ENCODE measurements at places on chromosomes 11 and 22.

GRCh38 chr11:114132417-114132816, 72.9 kb downstream of the ZBTB16 start:
- no peak for DNase-seq

DNA sequence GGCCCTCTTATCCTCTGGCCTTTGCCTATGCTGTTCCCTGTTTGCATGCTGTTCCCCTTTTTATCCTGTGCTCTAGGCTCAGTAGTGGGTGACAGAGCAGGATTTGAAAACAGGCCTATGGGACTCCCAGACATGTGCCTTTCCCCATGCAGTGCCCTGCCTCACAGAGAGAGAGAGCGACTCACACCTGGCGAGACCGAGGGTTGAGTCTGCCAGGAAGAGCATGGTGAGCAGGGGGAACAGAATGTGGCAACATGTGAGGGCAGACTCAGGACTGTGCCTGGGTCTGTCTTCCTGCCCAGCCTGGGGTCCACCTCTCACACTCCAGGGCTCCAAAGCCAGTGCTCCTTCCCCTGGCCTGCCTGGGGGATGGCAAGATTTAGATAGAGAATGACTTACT, 75.0 kb downstream of the NFAM1 start:
- no peak for DNase-seq

DNA sequence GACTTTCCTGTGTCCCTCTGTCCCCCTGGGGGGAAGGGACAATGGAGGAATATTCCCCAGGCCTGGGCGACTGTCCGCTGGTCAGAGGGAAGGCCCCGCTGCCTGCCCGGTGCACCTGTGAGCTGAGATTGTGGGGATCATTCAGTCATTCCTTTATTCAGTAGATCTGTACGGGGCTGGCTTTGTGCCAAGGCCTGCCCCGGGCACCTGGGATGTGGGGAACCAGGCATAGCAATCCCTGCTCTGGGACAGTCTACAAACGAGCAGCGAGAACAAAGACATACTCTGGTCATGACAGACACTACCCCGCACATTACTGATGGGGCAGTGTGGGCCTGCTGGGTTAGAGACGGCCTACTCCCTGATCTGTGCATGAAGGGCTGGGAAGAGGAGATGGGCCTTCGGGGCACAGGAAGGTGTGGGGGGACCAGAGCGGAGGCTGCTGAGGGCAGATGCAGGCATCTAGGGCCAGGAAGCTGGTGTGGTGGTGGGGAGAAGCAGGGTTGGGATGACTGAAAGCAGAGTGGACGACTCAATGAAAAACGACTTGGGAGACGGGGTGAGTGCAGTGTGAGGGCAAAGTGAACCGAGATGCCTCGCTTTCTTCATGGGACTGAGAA, 1.8 kb upstream of the MYO7A start:
- no peak for DNase-seq

DNA sequence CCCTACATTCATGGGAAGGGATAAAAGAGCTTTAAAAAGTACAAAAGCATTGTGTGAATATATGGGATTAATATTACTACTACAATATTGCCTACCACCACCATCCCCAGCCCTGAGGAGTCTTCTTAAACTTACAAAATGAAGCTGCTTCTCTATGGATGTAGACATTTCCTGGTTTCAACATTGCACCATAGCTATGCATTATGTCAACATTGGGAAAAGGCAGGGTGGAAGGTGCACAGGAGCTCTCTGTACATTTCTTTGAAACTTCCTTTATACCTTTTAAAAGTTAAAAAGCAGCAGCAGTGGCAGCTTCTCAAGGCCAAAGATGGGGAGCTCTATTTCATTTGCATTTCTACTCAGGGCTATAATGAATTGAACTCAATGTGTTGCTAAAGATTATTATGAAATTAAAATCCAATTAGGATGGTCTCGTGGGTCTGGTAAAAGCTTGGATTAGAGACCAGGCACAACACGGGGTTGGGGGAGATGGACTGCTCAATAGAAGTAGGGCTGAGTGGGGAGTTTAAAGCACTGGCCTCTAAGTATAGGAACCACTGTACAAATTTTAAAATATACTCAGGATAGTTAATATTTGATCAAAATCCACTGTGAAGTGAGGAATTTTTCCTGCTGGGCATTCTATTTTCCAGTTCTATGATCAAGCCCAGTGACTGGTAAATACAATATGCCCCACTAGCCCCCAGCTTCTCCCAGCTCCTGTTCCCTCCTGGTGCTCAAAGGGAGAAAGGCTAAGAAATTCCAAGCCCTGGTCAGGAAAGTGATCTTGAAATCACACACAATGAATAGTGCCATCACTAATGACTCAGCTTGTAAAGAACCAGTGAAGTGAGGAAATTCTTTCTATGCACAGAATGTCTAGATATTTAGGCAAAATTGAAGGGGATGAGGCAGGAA, 362.7 kb upstream of the CCDC90B start:
- no peak for DNase-seq

All from inflammatory macrophage treated with lipopolysaccharide for 4 hours (primary cell).